Muscle of leg (tissue), 16 donors: ENCODE measurements at places on chromosomes 7 and 10. TPM values are rescaled to one million over a fixed set of nuclear protein-coding genes. Genes with fewer than 3 reads are reported as not detected.

The SPDYE5 gene
- 0.04 TPM for total RNA-seq

The NPY gene
- 13.6 TPM for total RNA-seq

The OR2A1 gene
- total RNA-seq, result 0.13 TPM

The C10orf67 gene
- 0.04 TPM for total RNA-seq

The PTN gene
- total RNA-seq, result 73.8 TPM

The UCMA gene
- total RNA-seq, result 2.6 TPM

The GARIN1A gene
- total RNA-seq, result 0.53 TPM

The CYP26C1 gene
- total RNA-seq, result 0.09 TPM

The RARRES2 gene
- 43.4 TPM for total RNA-seq

The ZCCHC24 gene
- 25.0 TPM for total RNA-seq

The LEP gene
- not detected for total RNA-seq

The TEX36 gene
- not detected for total RNA-seq

The CYP3A5 gene
- total RNA-seq, result 0.93 TPM

The ATOH7 gene
- 0.13 TPM for total RNA-seq

The WBP1L gene
- total RNA-seq, result 30.7 TPM

The DENND2A gene
- total RNA-seq, result 23.9 TPM

The CYP2C9 gene
- total RNA-seq, result not detected

The MICU1 gene
- total RNA-seq, result 73.6 TPM

The CFAP69 gene
- 3.6 TPM for total RNA-seq

The TRIM50 gene
- 0.44 TPM for total RNA-seq

The CALN1 gene
- total RNA-seq, result 1.8 TPM
